Activated T-helper 1 cell treated with anti-CD3 and anti-CD28 coated beads, Interleukin-12 subunit alpha, Interleukin-12 subunit beta, Interleukin-2, Interleukin-4 antibody, amounts not matched to agents 30 ng/mL and 10 ng/mL and 1 ng/mL, durations not matched to agents 14 hours and 24 hours and 36 hours (primary cell): ENCODE measurements at places on chromosomes 2 and 18. TPM values are rescaled to one million over a fixed set of nuclear protein-coding genes. Genes with fewer than 3 reads are reported as not detected.

DNA sequence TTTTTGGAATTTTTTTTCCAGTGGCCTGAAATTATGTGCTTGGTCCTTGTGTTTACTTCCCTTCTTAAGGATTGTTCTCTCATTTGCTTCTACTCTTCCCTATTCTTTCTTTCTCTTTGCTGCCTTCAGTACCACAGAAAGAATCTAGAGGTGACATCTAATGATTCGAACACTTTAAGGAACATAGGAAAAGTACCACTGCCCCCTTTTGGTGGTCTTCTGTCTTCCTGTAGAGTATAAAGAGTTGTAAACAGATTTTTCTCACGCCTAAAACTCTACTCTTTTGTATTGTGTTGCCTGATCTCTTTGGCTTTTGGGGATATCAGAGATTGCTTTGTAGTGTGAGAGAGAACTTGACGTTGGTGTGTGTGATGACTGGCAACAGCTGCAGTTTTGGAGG lies 7.0 kb upstream of the SCTR start:
- no peaks in the 10 kb centered on the region for H3K4me1 ChIP-seq
- H3K27me3 ChIP-seq: peaks cover 11% of the 10 kb centered on the region
- no peaks in the 10 kb centered on the region for H3K36me3 ChIP-seq
- H3K27ac ChIP-seq: no peak overlapping the region

- no peak overlapping the region for H3K27ac ChIP-seq
- no peak overlapping the region for H3K4me3 ChIP-seq
- no peak for DNase-seq
- no peaks in the 10 kb centered on the region for H3K36me3 ChIP-seq
- no peaks in the 10 kb centered on the region for H3K27me3 ChIP-seq
Measured at GRCh38 chr2:40243581-40244187, 208.2 kb downstream of the SLC8A1 start.

COL6A3 gene
- total RNA-seq: 13.1 and 15.5 TPM in 2 replicates

PSMA8 gene
- 0.44 and 0.49 TPM in 2 replicates for total RNA-seq

DNA sequence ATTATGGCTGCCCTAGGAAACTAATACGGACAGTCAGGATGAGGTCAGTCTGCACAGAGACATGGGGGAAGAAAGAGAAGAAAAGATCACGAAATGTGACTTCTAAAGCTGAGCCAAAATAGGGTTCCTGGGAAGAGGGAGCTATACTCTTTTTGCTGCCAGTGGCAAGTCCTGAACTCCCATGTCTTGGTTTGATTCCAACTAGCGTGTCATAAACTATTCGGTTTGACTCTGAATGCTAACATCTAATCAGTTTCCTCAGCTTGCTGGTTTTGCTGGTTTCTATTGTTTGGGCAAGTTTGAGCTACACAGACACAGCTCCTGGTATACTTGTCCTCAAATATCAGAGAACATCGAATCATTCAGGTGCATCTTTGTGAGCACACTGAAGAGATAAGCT lies 80.5 kb upstream of the CYP1B1 start:
- H3K27ac ChIP-seq: no peak overlapping the region
- H3K4me1 ChIP-seq: no peaks in the 10 kb centered on the region
- no peak for DNase-seq
- peaks cover 26% of the 10 kb centered on the region for H3K27me3 ChIP-seq
- no peak overlapping the region for H3K4me3 ChIP-seq

ERFE gene
- 0.20 TPM in 1 of 2 replicates, not detected in the other for total RNA-seq
